Kidney tubule cell (primary cell): ENCODE measurements at places on chromosomes 12 and 14.

DNA sequence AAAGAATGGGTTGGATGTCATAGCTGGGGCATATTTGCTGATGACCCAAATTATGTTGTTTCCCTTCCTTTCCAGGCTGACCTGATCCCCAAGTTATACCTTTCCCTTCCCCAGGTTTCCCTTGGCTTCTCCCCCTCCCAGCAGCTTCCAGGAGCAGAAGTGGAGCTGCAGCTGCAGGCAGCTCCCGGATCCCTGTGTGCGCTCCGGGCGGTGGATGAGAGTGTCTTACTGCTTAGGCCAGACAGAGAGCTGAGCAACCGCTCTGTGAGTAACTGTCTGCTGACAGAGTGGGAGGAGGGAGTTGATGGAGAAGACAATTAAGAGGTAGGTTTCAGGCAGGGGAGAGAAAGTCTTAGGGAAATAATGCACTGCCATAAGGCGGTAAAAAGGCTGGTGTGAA is 25.0 kb downstream of the A2ML1 start:
- DNase-seq, result no peak

DNA sequence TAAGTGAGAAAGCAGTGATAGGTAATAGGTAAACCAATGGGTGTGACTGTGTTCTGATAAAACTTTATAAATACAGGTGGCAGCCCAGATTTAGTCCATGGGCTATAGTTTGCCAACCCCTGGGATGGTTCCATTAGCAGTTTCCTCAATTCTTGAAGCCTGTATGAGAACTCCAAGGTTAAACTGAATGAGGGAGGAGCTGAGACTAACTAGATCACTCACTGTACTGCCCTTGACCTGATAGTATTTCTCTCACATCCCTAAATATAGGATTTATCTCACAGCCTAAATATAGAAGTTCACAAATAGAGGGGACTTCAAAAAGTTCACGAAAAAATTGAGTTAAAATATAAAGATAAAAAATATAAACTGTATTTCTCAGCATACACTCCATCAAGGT is 439.6 kb upstream of the CCDC196 start:
- DNase-seq, result no peak

DNA sequence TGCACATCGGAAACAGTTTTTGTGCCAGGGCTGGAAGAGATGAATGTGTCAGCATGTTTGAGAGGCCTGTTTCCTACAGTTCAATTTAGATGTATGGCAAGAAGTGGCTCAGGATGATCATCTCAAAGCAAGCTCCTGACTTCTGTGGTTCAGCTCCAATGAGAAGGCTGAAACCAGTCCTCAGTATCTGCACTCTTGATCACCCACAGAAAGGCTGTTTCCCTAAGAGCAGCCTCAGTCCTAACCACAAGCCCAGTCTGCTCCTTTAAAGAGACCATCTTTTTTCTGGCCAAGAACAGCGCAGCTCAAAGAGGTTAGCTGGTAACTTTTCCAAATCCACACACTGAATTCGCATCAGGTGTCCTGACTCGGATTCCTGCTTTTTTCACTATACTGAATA is 19.2 kb downstream of the CSRP2 start:
- DNase-seq, result no peak

- DNase-seq, result no peak
Observed at GRCh38 chr12:8037947-8038346, 5.4 kb downstream of the FOXJ2 start.
